ENCODE measurements at places on chromosomes 13 and 19. TPM values are rescaled to one million over a fixed set of nuclear protein-coding genes. Genes with fewer than 3 reads are reported as not detected.

STAP2 gene
- not detected for polyA plus RNA-seq

DNA sequence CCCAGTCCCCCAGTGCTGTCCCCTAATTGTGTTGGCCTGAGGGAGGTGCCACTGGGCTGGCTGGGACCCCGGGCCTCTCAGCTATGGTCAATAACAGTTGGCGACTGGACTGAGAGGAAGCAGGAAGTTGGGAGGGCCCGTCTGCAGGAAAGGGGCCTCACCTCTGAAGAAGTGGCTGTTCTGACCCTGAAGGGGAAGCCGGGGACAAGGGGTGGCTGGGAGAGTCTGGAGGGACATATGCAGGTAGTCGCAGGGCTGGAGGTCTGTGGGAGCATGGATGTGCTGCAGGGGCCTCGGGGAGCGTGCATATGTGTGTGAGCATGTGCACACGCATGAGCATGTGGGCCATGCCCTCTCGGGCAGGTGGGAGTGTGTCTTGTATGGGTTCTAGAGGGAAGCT is 5.9 kb downstream of the PKN1 start:
- H3K27ac ChIP-seq, result peak overlapping the region; percentile 66
- no peak overlapping the region for H3K4me3 ChIP-seq
- peaks cover 55% of the 10 kb centered on the region for H3K4me1 ChIP-seq
- H3K27me3 ChIP-seq, result no peaks in the 10 kb centered on the region
- no peak for DNase-seq
- H3K36me3 ChIP-seq, result peaks cover 34% of the 10 kb centered on the region

HIF3A gene
- not detected for polyA plus RNA-seq

GRCh38 chr19:32017176-32017953 is 328.0 kb upstream of the ZNF507 start:
- H3K4me1 ChIP-seq, result no peaks in the 10 kb centered on the region
- DNase-seq, result no peak

Data from CD14-positive monocyte (primary cell).